ENCODE measurements at places on chromosomes 4 and X.

GRCh38 chr4:114497116-114497515, 101.5 kb upstream of the UGT8 start:
- no peak for DNase-seq

DNA sequence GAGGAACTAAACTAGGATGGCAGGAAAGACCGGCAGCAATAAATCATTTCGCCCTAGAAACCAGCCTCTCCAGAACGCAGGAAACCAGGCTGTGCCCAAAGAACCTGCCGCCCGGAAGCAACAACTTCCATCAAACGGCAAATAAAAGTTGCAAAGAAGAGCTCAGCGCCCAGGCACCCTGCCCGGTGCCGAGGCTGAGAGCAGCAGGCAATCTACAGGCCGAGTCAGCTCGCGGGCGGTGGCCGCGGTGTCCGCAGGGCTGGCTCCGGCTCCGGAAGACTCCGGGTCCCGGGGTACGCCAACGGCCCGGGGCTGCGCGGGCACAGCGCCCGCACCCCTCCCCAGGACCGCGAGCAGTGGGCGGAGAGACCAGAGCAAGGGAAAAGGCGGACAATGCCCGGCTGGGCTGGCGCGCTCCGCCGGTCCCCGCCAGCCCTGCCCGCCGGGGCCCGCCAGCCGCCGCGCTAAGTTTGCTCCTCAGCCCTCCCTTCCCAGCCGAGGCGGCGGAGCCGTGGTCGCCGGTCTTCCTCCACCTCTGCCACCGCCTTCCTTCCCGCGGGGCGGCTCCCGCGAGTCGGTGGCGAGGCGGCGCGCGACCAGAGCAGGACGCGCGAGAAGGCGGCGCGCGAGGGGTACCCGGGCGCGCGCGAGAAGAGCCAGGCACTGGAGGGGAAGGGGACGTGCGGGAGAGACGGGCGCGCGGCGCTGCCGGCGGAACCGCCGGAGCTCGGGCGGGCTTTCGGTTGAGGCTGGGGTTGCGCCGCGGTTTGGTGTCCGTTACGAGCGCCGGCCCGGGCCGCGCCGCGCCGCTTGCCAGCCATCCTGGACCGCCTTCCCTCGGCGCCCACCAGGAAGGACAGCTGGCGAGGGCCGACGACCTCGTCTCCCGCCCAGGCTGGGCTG, 733 bp downstream of the FRYL start:
- DNase-seq = peak; percentile 73

DNA sequence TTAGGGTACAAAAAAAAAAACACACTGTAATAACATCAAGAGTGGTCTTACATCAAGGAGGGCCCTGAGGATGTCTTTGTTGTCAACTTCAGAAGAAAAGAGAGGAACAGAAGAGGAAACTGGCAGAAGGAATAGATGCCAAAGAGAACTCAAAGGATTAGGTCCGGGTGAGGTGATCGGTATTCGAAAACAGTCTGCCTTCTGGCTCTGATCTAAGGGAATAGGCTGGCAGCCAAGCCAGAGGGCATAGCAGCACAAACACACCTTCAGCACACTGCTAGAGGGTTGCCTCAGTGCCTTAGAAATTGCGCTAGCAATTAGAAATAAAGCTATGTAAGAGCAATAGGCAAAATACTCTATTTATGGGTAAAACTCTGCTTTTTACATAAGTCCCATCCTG, 91.4 kb upstream of the TTC29 start:
- DNase-seq = no peak

- peak; percentile 70 for DNase-seq
Measured at GRCh38 chr4:88706574-88706973, 8.9 kb upstream of the NAP1L5 start.

- no peak for DNase-seq
Measured at GRCh38 chrX:112636288-112636687, 43.5 kb downstream of the LHFPL1 start.

DNA sequence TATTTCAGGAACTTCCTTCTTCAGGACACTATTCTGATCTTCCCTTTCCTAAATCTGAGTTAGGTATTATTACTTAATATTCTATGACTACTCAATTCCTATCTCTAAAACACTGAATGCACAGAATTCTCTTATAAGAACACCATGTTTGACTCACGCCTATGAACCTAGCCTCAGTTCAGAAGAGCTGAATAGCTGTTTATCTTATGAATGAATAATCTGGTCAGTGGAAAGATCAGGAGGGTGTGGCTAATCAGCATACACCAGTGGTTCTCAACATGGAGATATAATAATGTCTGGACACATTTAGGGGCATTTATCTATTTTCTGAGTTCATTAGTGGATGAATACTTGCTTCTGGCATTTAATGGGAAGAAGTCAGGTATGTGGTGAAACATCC, 24.2 kb downstream of the EPHA5 start:
- no peak for DNase-seq

DNA sequence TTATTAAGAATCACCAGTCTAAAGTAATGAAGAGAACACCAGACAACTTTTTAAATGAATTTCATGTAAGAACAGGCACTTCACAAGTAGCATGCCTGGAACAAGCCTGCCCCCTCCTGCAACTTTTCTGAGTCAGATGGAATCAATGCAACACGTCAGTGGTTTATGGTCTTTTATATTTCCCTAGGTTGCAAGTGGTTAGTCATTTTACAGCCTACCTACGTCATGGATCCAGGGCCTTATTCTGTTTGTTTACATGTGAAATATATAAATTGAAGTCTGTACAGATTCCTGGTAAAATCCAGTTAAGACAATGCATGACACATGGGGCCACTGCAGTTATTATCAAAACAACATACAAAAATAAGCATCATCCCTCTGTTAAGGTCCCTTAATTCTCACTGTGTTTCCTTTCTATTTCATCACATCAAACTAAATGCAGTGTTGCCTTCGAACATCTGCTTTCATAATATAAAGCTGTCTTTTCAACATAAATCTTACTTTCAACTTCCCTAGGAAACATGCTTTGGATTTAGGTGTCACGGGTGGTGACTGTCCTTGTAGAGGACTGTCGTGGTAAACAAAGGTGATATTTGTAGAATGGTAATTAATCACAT, 309.3 kb downstream of the FRMPD4 start:
- DNase-seq = no peak

DNA sequence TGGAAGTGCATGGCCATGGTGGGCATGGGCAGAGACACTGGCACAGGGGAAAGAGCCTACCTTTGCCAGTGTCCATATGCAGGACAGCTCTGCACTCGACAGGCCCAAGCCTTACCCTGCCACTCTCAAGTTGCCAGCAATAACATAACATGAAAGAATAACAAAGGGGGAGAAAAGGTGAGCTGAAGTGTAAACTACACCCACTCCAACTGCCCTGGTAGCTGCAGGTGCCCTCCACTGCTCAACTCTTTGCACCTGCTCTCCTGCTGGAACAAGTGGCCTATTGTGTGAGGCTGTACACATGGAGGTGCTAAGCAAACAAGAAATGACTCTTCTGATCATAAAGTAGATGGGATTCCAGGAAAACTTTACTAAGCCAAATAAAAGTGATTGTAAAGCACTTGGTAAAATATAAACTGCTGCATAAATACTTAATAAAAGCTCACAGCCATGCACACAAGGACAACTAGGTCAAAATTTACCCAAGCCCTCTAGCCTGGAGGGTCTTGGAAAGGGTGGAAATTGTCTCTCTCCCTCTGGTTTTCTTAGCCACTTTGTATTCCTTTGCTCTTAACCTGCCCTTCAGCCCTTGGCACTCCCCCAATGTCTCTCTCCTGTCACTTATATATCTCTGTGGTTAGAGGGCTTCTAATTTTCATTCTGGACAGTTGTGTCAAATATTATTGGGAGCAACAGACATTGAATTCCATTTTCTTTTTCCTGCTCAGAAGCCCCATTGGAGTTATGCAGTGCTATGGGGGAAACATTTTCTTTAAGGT, 261.2 kb upstream of the GPC4 start:
- no peak for DNase-seq

DNA sequence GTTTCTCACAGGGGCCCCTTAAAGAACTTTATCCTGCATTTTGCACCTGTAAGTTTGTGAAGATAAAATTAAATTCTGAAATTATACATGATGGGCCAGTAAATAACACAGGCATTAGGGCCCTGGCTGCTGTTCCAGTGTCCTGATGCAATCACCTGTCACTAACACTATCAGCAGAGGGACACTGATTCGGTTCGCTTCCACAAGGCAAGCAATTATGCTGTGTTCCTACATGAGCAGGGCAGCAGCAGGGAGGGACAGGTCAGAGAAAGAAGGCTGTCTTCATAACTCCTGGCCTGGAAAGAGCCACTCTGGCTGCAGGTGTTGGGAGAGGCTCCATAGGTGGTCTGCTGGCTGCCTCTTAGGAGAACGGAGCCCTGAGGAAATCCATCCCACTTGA, 487.3 kb downstream of the MID1IP1 start:
- no peak for DNase-seq

Measured in GM23338 (cell line).